ENCODE measurements at places on chromosomes 2 and 18.

- no peak for DNase-seq
Observed at GRCh38 chr2:101540518-101540917, 65.6 kb upstream of the RFX8 start.

DNA sequence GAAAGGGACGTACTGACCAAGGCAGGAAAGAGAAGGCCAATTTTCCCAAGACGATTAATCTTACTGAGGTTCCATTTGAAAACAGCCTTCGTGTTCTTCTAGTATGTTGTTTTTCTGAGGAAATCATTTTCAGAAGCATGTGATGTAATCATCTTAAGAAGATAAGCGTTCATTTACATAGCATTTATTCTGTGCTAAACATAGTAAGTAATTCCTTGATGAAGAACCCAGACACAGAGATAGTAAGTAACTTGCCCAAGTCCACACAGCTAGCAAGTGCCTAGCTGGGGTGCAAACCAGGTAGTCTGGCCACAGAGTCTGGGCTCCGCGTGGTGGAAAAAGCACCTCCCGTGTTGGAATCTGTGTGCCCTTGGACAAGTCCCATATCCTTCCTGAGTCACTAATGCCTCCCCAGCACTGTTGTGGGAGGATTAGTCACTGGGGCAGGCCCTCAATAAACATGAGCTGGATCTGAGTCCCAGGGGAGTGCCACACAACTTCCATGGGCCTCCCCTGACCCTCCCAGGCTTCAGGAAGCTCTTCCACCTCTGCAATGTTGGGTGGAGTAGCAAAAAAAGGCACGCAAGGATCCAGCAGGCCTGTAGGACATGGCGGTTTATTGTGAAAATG is 26.9 kb upstream of the ASAP2 start:
- DNase-seq = no peak

GRCh38 chr2:203705178-203705577 is 1.3 kb upstream of the CD28 start:
- no peak for DNase-seq

GRCh38 chr2:177758591-177759371 is 313.8 kb downstream of the PDE11A start:
- no peak for DNase-seq

DNA sequence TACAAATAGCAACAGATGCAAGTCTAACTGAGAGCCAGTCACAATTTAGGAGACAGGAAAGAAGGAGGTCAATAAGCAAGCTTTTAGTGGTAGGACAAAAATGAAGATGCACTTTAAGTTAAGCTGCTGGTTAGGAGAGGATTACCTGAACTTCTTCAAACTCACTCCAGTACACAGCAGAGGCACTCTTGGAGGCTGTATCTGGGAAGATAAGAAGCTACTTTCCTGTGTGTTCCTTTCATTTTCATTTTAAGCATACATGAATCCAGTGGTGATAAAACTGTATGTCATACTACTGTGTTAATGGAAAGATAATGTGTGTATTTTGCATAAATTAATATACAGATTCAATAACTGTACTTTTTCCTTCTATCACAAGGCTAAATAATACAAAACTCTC is 49.6 kb downstream of the HYCC2 start:
- no peak for DNase-seq

GRCh38 chr2:8754106-8754776 is 72.4 kb downstream of the ID2 start:
- DNase-seq = no peak

DNA sequence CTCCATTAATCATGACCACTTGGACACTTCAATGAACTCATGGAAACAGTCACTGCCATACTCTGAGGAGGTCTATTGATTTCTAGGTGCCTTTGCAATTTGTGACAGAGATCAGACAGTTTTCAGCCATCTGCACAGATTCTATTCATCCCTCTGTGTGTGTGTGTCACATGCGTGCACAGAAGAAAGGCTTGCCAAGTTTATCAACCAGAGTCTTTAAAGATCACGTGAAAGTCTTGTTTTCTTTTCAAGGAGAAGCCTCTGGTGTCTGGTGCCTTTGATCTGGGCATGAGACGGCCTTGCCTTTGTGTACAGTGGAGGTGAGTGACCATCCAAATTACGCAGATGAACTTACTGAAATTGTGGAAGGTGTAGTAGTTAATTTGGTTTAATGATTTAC is 164.2 kb downstream of the VAPA start:
- no peak for DNase-seq

GRCh38 chr2:101692766-101693165 is 4.7 kb upstream of the MAP4K4 start:
- no peak for DNase-seq

- DNase-seq = no peak
Observed at GRCh38 chr2:156480376-156480775, 44.2 kb downstream of the GPD2 start.

Measured in stimulated activated CD8-positive, alpha-beta memory T cell treated with anti-CD3 and anti-CD28 coated beads, Interleukin-7, amount 100 ng/mL, for 4 hours (primary cell).